Lower lobe of right lung (tissue), 2 donors: ENCODE measurements at places on chromosomes 12 and 14.

- no peak for DNase-seq
Observed at GRCh38 chr12:108307006-108307405, 32.1 kb downstream of the CMKLR1 start.

- DNase-seq = no peak
Observed at GRCh38 chr14:70021548-70022220, 142.5 kb downstream of the SMOC1 start.

- no peak for DNase-seq
Observed at GRCh38 chr12:5963515-5963914, 18.5 kb upstream of the ANO2 start.

DNA sequence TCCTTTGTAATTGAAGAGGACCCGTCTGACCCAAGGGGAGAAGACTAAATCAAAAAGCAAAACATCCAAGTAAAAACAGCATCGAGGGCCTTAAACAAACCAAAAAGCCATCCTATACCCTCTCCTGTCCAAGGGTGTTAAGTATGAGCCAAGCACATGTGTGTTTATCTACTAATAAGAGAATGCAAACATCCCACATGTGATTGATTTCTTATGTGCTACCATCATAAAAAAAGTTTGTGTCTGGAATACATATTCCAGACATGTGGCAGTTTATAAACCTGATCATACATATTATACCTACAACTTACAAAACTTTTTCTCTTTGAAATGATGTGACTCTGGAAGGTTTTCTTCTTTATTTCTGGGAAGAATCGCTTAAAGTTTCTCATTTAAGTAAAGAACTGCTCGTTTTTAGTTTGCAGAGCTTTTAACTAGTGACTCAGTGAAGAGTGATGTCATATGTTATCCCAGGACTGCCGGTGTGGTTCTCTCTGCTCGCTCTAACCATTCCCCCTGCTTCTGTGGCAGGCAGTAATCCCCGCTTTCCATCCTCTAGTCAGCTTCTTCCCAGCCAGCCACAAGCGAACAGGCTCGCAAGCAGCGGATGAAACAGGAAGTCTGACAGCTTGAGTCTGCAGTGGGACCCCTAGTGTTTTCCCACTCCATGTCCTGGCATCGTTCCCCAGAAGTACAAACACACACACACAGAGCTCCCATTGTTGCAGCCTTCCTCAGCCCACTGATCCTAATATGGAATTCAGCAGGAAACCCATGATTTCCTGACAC is 431 bp upstream of the RHOJ start:
- DNase-seq = peak; percentile 51

- DNase-seq = no peak
Observed at GRCh38 chr14:98099527-98099926, 1172.5 kb downstream of the BCL11B start.

GRCh38 chr12:12954356-12954755 is 2.4 kb upstream of the GPRC5D start:
- no peak for DNase-seq
